T-helper 2 cell treated with Interferon-gamma antibody and Interleukin-4, amounts not matched to agents 100 ng/mL and 5 ng/mL, for 36 hours (primary cell): ENCODE measurements at places on chromosomes 5 and 9. TPM values are rescaled to one million over a fixed set of nuclear protein-coding genes. Genes with fewer than 3 reads are reported as not detected.

RNF145 gene
- 123 and 127 TPM in 2 replicates for total RNA-seq

LCN2 gene
- not detected in 2 replicates for total RNA-seq

SLC6A7 gene
- not detected in 2 replicates for total RNA-seq

PHF24 gene
- total RNA-seq: not detected in 2 replicates

SLC45A2 gene
- total RNA-seq: 0.14 and 0.23 TPM in 2 replicates

NEUROG1 gene
- total RNA-seq: not detected in 2 replicates

GM2A gene
- total RNA-seq: 23.3 and 31.3 TPM in 2 replicates

DOCK2 gene
- 293 and 303 TPM in 2 replicates for total RNA-seq

EFCAB9 gene
- not detected in 2 replicates for total RNA-seq

TNFAIP8 gene
- total RNA-seq: 108 and 115 TPM in 2 replicates

KIF27 gene
- total RNA-seq: 2.5 and 2.7 TPM in 2 replicates

NUDT2 gene
- total RNA-seq: 26.6 and 27.6 TPM in 2 replicates

OR1N1 gene
- total RNA-seq: not detected in 2 replicates

RGS7BP gene
- not detected in 2 replicates for total RNA-seq

RASGRF2 gene
- 7.9 and 9.3 TPM in 2 replicates for total RNA-seq

INSL4 gene
- total RNA-seq: not detected in 2 replicates

SHISAL2B gene
- not detected in 2 replicates for total RNA-seq

CYLC2 gene
- total RNA-seq: not detected in 2 replicates

DND1 gene
- 2.8 and 3.2 TPM in 2 replicates for total RNA-seq

SMU1 gene
- 25.2 and 25.8 TPM in 2 replicates for total RNA-seq

SLC34A1 gene
- 0.07 and 0.11 TPM in 2 replicates for total RNA-seq

SLC6A19 gene
- total RNA-seq: not detected in 2 replicates

NMUR2 gene
- total RNA-seq: not detected in 2 replicates

PCDHB11 gene
- not detected in 2 replicates for total RNA-seq

PFN3 gene
- not detected in 2 replicates for total RNA-seq

GCNT1 gene
- total RNA-seq: 6.6 and 7.4 TPM in 2 replicates

INSYN2B gene
- total RNA-seq: not detected in 2 replicates
